SJSA1 (cell line): ENCODE measurements at places on chromosomes 1 and 21. TPM values are rescaled to one million over a fixed set of nuclear protein-coding genes. Genes with fewer than 3 reads are reported as not detected.

Gene XCL1
- total RNA-seq: not detected in 2 replicates

DNA sequence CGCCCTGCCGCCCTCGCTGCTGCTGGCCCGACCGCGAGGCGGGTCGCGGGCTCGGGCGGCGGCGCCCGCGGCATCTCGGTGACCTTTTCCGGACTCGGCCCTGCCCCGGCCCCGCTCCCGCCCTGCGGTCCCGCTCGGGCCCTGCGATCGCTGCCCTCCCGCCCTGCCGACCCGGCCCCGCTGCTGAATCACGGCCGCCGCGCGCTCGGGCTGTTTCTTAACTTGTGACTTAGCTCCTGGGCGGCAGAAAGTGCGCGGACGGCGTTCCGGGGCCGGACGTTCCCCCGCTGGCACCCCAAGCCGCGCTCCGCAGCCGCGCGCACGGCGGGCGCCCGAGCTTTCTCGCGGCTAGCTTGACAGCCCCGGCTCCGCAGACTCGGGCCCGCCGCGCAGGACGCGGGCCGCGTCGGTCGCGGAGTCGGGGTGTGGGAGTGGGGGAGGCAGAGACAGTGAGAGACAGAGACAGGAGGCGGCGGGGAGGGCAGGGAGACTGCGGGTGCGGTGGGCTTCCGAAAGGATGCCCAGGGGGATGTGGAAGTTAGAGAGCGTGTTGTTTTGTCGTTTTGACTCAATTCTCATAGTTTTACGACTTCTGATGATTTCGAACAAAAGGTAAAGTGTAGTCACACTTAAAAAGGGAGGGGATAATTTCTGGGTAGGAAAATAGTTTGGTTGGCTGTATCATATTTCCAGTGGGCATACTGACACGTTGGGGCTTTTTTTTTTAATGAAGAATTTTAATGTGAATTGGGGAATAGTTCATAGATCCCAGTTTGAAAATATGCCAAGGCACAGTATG is 49.8 kb downstream of the PRDM2 start:
- H3K4me3 ChIP-seq: peak overlapping the region; percentile 84
- peak; percentile 56 for DNase-seq
- peak overlapping the region; percentile 71 for H3K27ac ChIP-seq
- peaks cover 11% of the 10 kb centered on the region; the same call in 1 of the 2 replicates for H3K4me1 ChIP-seq

GRCh38 chr1:73813236-73813635 is 384.7 kb downstream of the LRRIQ3 start:
- H3K27ac ChIP-seq: no peak overlapping the region
- no peak overlapping the region for H3K4me3 ChIP-seq
- H3K27me3 ChIP-seq: no peaks in the 10 kb centered on the region
- H3K4me1 ChIP-seq: no peaks in the 10 kb centered on the region
- DNase-seq: no peak

DNA sequence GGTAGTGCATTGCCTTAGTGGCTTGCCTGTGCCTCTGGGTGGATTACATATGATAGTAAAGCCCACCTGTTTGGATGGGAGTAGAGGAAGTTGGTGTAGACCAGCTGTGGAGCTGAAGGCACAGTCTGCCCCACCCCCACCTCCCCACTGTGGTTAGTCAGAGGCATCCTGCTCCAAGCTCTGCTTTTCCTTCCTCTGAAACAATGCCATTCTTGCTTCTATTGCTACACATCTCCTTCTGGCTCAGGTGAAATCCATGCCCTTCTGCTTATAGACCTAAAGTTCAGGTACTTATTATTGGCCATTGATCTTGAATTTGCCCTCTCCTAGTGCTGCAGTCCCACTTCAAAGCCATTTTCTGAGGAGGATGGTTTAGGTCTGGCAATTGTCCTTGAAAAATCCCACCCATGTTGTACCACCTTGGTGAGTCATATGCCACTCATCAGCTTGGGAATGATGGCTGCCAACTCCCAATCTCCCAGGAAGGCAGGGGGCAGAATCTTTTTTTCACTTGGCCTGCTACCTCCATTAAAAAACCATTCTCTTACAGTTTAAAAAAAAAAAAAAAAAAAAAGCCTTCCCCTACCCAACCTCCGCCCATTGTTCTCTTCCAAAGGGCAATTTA is 6.7 kb upstream of the TXLNA start:
- H3K4me1 ChIP-seq: peaks cover 15% of the 10 kb centered on the region
- peaks cover 45% of the 10 kb centered on the region for H3K36me3 ChIP-seq
- H3K27ac ChIP-seq: no peak overlapping the region
- DNase-seq: peak; percentile 61

- no peaks in the 10 kb centered on the region for H3K27me3 ChIP-seq
- no peak overlapping the region for H3K27ac ChIP-seq
- peaks cover 19% of the 10 kb centered on the region for H3K4me1 ChIP-seq
- no peak overlapping the region for H3K4me3 ChIP-seq
- H3K36me3 ChIP-seq: no peaks in the 10 kb centered on the region
Observed at GRCh38 chr1:231634323-231635013, 7.9 kb downstream of the DISC1 start.

GRCh38 chr1:207064561-207064960 is 11.5 kb downstream of the PFKFB2 start:
- no peaks in the 10 kb centered on the region for H3K4me1 ChIP-seq
- H3K36me3 ChIP-seq: peaks cover 4% of the 10 kb centered on the region; the same call in 1 of the 2 replicates
- no peaks in the 10 kb centered on the region for H3K27me3 ChIP-seq
- DNase-seq: no peak
- no peak overlapping the region for H3K4me3 ChIP-seq
- H3K27ac ChIP-seq: no peak overlapping the region

DNA sequence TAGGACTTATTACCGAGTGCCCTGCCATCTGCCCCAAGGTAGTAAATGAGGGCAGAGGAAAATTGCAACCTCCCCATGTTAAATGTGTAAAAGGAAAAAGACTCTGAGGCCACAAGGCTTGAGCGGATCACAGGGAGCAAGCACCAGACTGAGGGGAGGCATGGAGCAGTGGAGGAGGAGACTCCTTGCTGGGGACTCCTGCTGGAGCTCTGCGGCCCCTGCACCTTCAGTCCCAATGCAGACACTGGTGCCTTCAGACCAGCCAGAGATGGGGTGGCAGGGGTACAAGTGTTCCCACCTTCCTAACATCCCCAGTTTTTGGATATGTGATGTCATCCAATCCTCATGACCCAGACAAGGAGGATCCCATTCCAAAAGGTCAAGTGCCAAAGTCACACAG is 128.4 kb upstream of the NGF start:
- H3K4me3 ChIP-seq: no peak overlapping the region
- peaks cover 21% of the 10 kb centered on the region for H3K4me1 ChIP-seq
- no peak overlapping the region for H3K27ac ChIP-seq
- no peak for DNase-seq
- H3K27me3 ChIP-seq: no peaks in the 10 kb centered on the region

DNA sequence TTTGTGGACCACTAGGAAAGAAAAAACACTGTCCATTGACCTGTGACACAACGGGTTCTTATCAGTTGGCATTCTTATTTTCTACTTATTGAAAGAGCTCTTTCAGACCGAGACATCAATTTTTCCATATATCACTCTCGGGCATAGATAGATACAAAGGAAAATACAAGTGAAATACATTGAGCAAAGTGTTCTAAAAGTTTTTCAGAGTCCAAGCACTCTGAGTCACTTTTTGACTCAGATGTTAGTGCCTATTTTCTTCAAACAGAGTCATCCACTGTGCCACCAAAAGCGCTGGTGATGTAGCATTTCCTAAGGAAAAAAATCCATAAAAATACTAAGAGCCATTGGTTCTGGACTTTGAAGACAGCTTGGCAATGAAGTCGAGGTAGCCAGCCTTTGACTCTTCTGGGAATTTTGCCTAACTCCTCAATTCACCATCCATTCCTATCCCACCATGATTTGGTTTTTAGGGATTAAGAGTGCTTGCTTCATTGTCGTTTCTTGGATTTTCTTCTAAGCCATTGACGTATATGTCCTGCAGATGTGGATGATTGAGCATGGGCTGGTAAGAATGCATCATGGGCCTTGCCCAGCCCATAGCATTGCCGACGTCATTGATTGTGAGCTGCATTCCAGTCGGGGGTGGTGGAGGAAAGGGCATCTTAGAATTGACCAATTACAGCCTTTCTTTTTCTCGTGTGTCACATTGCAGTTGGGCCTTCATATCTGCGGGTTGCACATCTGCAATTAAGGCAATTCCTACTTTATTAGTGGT is 10.6 kb downstream of the GALNT2 start:
- no peak overlapping the region for H3K4me3 ChIP-seq
- no peak for DNase-seq
- no peaks in the 10 kb centered on the region for H3K36me3 ChIP-seq
- no peaks in the 10 kb centered on the region for H3K27me3 ChIP-seq

- peaks cover 3% of the 10 kb centered on the region; the same call in 1 of the 2 replicates for H3K4me1 ChIP-seq
- H3K36me3 ChIP-seq: peaks cover 7% of the 10 kb centered on the region
- H3K27me3 ChIP-seq: no peaks in the 10 kb centered on the region
- no peak overlapping the region for H3K4me3 ChIP-seq
- H3K27ac ChIP-seq: no peak overlapping the region
- peak; percentile 55 for DNase-seq
Observed at GRCh38 chr1:155607708-155608107, 2.3 kb upstream of the MSTO1 start.
